ENCODE measurements at places on chromosomes 3 and 15. TPM values are rescaled to one million over a fixed set of nuclear protein-coding genes. Genes with fewer than 3 reads are reported as not detected.

- no peaks in the 10 kb centered on the region for H3K36me3 ChIP-seq
- H3K4me1 ChIP-seq = peaks cover 5% of the 10 kb centered on the region
- H3K27ac ChIP-seq = peak overlapping the region; percentile 83
- DNase-seq = peak; percentile 73
- H3K27me3 ChIP-seq = no peaks in the 10 kb centered on the region
Observed at GRCh38 chr15:49045751-49046219, 461 bp downstream of the SECISBP2L start.

Gene ARHGAP31
- polyA plus RNA-seq = 3.2 TPM

DNA sequence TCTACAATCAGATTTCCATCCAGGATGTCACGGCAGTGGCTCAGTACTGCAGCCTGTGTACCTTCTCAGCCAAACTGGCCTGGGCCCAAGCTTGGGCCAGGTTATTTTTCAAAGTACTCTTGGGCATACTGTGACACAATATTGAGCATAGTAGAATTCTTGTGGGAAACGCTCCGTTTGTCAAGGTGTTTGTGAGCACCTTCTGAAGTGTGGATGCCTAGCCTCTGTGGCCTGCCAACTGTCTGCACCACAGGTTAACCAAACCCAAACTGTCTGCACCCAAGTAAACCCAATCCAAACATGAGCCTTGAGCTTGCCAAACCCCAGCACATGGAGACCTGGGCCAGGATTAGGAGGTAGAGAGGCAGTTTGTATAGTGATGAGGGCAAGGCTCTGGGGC is 25.4 kb downstream of the CTDSPL start:
- peaks cover 41% of the 10 kb centered on the region for H3K4me1 ChIP-seq
- DNase-seq = no peak

DNA sequence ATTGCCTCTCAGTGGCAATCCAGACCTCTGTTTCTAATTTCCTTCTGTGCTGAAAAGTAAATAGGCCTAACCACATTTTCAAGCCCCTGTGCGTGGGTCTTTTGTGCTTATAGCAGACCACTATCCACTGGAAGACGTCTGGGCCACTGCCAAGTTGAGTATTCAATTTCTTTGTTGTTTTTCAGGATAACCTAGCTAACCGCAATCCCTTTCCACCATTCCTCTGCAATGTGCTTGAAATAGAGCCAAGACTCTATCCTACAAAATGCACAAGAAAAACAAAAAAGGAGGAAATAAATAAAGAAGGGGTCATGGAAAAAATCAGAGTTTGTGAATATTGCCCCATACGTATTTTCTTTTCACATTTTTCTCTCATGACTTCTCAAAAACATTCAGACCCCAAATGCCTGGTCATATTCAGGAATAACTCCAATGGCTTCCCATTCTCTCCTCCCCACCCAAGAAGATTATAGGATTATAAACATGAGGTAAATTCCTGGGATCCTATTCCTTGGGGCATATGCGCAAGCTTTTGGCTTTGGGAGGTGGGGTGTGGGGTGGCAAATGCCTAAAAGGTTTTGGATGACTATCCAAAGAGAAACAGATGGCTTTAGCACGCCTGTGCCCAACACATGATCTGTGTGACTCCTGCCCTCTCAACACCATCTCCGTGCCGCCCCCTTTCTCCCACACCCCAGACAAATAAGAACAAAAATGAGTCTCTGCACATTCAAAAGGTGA is 217.9 kb upstream of the THBS1 start:
- peak; percentile 89 for DNase-seq
- H3K27ac ChIP-seq = no peak overlapping the region
- no peaks in the 10 kb centered on the region for H3K36me3 ChIP-seq
- H3K4me1 ChIP-seq = no peaks in the 10 kb centered on the region
- no peak overlapping the region for H3K4me3 ChIP-seq

Gene MEX3B
- 0.28 TPM for polyA plus RNA-seq

DNA sequence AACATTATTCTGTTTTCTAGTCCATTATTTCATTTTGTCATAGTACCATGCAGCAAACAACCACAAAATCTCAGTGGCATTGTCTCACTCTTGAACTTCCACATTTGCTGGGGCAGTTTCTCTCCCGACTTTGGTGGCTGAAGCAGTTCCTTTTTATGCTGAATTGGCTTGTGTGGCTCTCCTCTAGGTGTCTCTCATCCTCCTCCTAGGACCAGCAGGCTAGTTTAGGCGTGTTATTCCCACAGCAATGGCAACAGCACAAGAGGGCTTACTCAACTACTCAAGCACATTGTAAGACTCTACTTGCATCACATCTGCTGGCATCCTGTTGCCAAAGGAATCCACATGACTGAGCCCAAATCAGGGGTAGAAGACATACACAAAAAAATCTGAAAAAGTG is 201.8 kb upstream of the KCNH8 start:
- no peaks in the 10 kb centered on the region for H3K36me3 ChIP-seq
- H3K4me1 ChIP-seq = no peaks in the 10 kb centered on the region
- H3K4me3 ChIP-seq = no peak overlapping the region

- H3K27me3 ChIP-seq = no peaks in the 10 kb centered on the region
- H3K36me3 ChIP-seq = no peaks in the 10 kb centered on the region
- DNase-seq = no peak
- H3K4me3 ChIP-seq = no peak overlapping the region
- H3K4me1 ChIP-seq = no peaks in the 10 kb centered on the region
Observed at GRCh38 chr3:142638291-142638690, 42.1 kb downstream of the PLS1 start.

Gene ZNF662
- 4.9 TPM for polyA plus RNA-seq

Gene DUOX1
- 0.26 TPM for polyA plus RNA-seq

GRCh38 chr3:130386604-130387263 is 41.3 kb downstream of the COL6A5 start:
- H3K36me3 ChIP-seq = no peaks in the 10 kb centered on the region
- no peak for DNase-seq
- H3K27me3 ChIP-seq = no peaks in the 10 kb centered on the region
- no peaks in the 10 kb centered on the region for H3K4me1 ChIP-seq
- H3K4me3 ChIP-seq = no peak overlapping the region
- H3K27ac ChIP-seq = no peak overlapping the region

DNA sequence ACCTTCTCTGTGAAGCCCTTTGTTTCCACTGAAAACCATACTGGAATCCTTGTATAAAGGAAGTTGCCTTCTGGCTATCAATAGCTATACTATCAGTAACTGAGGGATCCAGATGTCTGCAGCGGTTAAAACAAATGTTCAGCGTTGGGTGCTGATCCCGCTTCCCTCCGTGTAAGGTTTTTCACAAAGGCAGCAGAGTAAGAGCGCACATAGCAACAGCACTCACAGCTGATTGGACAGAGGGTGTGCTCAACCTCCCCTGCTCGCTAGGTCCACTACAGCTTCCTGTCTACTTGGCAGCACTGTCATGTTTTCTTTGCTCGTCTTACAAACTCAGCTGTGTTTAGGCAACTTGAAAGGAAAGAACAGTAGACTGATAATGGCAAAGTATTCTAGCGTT is 27.3 kb downstream of the ATOSA start:
- H3K4me1 ChIP-seq = peaks cover 11% of the 10 kb centered on the region
- peak; percentile 80 for DNase-seq
- peak overlapping the region; percentile 59 for H3K4me3 ChIP-seq
- no peaks in the 10 kb centered on the region for H3K27me3 ChIP-seq
- H3K27ac ChIP-seq = no peak overlapping the region

Gene DNASE1L3
- polyA plus RNA-seq = 27.5 TPM

Gene PRSS50
- polyA plus RNA-seq = 0.19 TPM

DNA sequence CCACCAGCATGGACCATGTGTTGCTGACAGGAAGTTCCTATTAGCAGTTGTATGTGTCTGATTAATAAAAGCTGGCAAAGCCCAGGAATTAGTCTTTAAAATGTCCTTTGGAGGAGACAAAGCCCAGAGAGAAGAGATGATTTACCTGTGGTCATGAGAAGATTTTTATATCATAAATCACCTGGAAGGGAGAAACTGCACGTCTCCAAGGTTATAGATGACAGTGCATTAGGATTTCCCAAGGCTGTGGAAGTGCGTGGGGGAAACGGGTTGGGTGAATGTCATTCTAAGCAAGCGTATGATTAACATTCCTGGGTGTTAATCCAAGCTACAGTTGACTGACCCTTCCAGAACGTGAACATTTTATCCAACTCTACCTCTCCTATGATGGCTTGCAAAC is 76.6 kb downstream of the SLC6A11 start:
- H3K36me3 ChIP-seq = no peaks in the 10 kb centered on the region
- H3K27me3 ChIP-seq = no peaks in the 10 kb centered on the region
- no peaks in the 10 kb centered on the region for H3K4me1 ChIP-seq
- no peak for DNase-seq
- no peak overlapping the region for H3K4me3 ChIP-seq
- no peak overlapping the region for H3K27ac ChIP-seq

Data from kidney (tissue), 22 donors.